CD4-positive, alpha-beta memory T cell (primary cell): ENCODE measurements at places on chromosomes 6 and 20. TPM values are rescaled to one million over a fixed set of nuclear protein-coding genes. Genes with fewer than 3 reads are reported as not detected.

DNA sequence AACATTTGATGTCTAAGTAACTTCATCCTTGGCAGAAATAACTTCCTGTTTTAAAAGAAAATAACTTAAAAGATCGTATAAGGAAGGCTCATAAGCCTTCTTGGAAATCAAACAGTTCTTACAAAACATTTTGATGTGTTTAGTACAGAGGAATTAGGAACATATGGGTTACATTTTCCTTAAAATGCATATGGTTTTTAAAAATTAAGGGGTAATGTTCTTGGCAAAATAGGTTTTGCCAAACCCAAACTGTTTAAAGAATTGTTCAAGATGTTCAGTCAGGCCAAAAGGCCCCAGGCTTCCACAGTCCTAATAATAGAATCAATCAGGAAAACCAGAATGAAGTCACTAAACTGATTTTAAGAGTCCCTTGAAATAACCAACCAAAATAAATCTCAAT is 142.7 kb upstream of the SLC35B3 start:
- H3K36me3 ChIP-seq = no peaks in the 10 kb centered on the region
- no peak for DNase-seq
- no peaks in the 10 kb centered on the region for H3K27me3 ChIP-seq
- H3K4me3 ChIP-seq = no peak overlapping the region
- no peak overlapping the region for H3K27ac ChIP-seq
- no peaks in the 10 kb centered on the region for H3K4me1 ChIP-seq

GRCh38 chr6:14553515-14553914 is 435.9 kb downstream of the CD83 start:
- no peak overlapping the region for H3K27ac ChIP-seq
- DNase-seq = no peak
- H3K27me3 ChIP-seq = no peaks in the 10 kb centered on the region
- H3K4me3 ChIP-seq = no peak overlapping the region
- no peaks in the 10 kb centered on the region for H3K36me3 ChIP-seq
- no peaks in the 10 kb centered on the region for H3K4me1 ChIP-seq

GRCh38 chr6:2809015-2809414 is 32.6 kb downstream of the SERPINB1 start:
- H3K36me3 ChIP-seq = no peaks in the 10 kb centered on the region
- H3K27ac ChIP-seq = no peak overlapping the region
- no peak for DNase-seq
- H3K27me3 ChIP-seq = no peaks in the 10 kb centered on the region
- H3K4me1 ChIP-seq = no peaks in the 10 kb centered on the region

GRCh38 chr6:141829566-141830360 is 303.0 kb upstream of the GJE1 start:
- no peak overlapping the region for H3K27ac ChIP-seq
- DNase-seq = no peak
- H3K4me1 ChIP-seq = no peaks in the 10 kb centered on the region
- no peaks in the 10 kb centered on the region for H3K36me3 ChIP-seq
- no peaks in the 10 kb centered on the region for H3K27me3 ChIP-seq

IRAK1BP1 gene
- total RNA-seq = 3.2 TPM

MOXD1 gene
- not detected for total RNA-seq

POM121L2 gene
- total RNA-seq = not detected

ZSCAN12 gene
- 8.0 TPM for total RNA-seq

GRCh38 chr20:20731945-20732296 is 19.5 kb upstream of the RALGAPA2 start:
- no peaks in the 10 kb centered on the region for H3K36me3 ChIP-seq
- H3K4me1 ChIP-seq = peaks cover 6% of the 10 kb centered on the region
- no peak for DNase-seq
- H3K4me3 ChIP-seq = no peak overlapping the region

DNA sequence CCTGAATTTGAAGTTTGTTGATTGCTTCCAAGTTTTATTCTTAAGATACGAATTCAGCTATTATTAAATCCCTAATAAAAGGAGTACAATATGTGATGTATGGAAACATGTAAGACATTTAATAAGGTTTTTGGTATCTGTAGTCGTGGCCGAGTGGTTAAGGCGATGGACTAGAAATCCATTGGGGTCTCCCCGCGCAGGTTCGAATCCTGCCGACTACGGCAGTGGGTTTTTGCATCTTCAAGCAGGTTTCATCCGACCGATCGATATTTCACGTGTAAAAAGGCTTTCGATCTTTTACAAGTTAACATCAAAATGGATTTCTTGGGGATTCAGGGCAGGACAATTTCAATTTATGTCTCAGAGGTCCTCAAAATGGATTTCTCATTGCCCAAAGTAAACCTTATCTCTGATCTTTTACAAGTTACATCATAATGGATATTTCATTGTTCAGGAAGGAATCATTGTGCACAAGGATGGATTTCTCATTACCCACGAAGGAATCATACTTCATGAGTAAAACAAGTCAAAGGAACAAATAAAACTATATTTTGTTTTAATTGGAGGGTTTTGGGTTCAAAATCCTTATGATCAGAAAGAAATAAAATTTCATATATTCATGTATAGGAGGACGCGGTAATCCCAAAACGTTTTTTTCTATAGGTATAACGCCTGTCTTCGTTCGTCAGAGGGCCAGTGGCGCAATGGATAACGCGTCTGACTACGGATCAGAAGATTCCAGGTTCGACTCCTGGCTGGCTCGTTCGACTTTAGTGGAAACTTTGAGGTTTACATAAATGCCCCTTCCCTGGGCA is 37.3 kb upstream of the BTN3A2 start:
- H3K4me3 ChIP-seq = no peak overlapping the region
- DNase-seq = peak; percentile 73
- H3K4me1 ChIP-seq = peaks cover 32% of the 10 kb centered on the region
- no peak overlapping the region for H3K27ac ChIP-seq
- peaks cover 4% of the 10 kb centered on the region for H3K27me3 ChIP-seq

- peaks cover 15% of the 10 kb centered on the region for H3K36me3 ChIP-seq
- H3K27ac ChIP-seq = no peak overlapping the region
- peaks cover 96% of the 10 kb centered on the region for H3K4me1 ChIP-seq
These were observed 24.4 kb downstream of the PREX1 start for GRCh38 chr20:48803176-48804053.

GRCh38 chr6:90859612-90860011 is 272.7 kb upstream of the MAP3K7 start:
- H3K27me3 ChIP-seq = no peaks in the 10 kb centered on the region
- H3K36me3 ChIP-seq = no peaks in the 10 kb centered on the region
- no peak for DNase-seq
- no peak overlapping the region for H3K4me3 ChIP-seq

STX16 gene
- 167 TPM for total RNA-seq

DNA sequence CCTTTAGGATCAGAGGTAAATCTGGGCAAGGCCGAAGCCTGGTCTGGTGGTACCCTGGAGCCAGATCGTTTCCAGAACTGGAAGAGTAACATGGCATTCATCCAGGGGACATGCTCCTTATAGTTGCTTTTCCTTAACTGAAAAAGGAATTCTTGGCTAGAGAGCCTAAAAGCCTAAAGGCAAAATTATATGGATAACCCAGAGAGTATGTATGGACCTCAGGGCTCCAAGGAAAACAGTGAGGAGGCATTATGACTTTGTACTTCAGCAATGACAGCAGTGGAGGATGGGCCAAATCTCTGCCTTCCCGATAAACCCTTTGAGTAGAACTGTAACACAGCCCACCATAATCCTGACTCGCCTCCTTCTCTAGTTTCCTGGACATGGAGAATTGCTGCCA is 29.3 kb downstream of the ARHGAP18 start:
- no peak overlapping the region for H3K27ac ChIP-seq
- no peaks in the 10 kb centered on the region for H3K36me3 ChIP-seq
- DNase-seq = no peak
- no peak overlapping the region for H3K4me3 ChIP-seq

DNA sequence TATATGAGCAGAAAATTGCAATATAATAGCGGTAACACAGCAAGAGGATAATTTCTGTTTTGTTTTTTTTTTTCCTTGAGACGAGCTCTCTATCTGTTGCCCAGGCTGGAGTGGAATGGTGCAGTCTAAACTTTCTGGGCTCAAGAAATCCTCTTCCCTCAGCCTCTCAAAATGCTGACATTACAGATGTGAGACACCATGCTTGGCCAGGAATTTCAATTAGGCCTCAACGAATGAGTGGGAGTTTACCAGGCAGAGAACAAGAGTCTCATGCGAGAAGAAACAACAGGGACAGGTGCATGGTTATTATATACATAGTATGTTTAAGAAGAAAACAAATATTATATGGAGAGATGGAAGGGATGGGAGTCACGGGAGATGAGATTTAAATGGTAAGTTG is 111.4 kb downstream of the ATXN1 start:
- no peak overlapping the region for H3K4me3 ChIP-seq
- no peak overlapping the region for H3K27ac ChIP-seq
- peaks cover 45% of the 10 kb centered on the region for H3K4me1 ChIP-seq
